Peyer's patch (tissue), 4 donors: ENCODE measurements at places on chromosomes 13 and 19. TPM values are rescaled to one million over a fixed set of nuclear protein-coding genes. Genes with fewer than 3 reads are reported as not detected.

The ONECUT3 gene
- not detected for total RNA-seq

DNA sequence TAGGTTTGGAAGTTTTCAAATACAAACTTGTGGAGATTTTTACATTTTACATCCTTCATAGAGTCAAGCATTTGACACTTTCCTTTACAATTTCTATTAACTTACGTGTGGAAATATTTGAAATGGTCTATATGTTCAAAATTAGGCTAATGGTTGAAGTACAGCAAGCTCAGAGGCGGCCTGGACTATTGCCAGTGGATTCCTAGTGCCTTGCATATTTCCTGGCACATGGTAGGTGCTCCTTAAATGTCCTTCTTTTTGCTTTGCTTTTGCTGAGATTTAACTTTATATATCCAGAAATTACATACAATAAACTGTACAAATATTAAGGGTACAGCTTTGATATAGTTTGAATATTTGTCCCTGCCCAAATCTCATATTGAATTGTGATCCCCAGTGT, 93.9 kb downstream of the UBL3 start:
- H3K36me3 ChIP-seq: no peaks in the 10 kb centered on the region
- no peaks in the 10 kb centered on the region for H3K4me1 ChIP-seq
- H3K27ac ChIP-seq: no peak overlapping the region
- H3K4me3 ChIP-seq: no peak overlapping the region

The NLRP8 gene
- total RNA-seq: not detected

The ERICH4 gene
- total RNA-seq: 27.2 TPM

- DNase-seq: no peak
- H3K4me3 ChIP-seq: no peak overlapping the region
- H3K36me3 ChIP-seq: no peaks in the 10 kb centered on the region
- H3K27ac ChIP-seq: no peak overlapping the region
- H3K4me1 ChIP-seq: no peaks in the 10 kb centered on the region
- no peaks in the 10 kb centered on the region for H3K27me3 ChIP-seq
Observed at GRCh38 chr19:616747-617526, 16.4 kb downstream of the POLRMT start.
